ENCODE measurements at places on chromosomes 3 and 15.

GRCh38 chr3:156360963-156361362 is 194.0 kb downstream of the SSR3 start:
- no peak for DNase-seq

DNA sequence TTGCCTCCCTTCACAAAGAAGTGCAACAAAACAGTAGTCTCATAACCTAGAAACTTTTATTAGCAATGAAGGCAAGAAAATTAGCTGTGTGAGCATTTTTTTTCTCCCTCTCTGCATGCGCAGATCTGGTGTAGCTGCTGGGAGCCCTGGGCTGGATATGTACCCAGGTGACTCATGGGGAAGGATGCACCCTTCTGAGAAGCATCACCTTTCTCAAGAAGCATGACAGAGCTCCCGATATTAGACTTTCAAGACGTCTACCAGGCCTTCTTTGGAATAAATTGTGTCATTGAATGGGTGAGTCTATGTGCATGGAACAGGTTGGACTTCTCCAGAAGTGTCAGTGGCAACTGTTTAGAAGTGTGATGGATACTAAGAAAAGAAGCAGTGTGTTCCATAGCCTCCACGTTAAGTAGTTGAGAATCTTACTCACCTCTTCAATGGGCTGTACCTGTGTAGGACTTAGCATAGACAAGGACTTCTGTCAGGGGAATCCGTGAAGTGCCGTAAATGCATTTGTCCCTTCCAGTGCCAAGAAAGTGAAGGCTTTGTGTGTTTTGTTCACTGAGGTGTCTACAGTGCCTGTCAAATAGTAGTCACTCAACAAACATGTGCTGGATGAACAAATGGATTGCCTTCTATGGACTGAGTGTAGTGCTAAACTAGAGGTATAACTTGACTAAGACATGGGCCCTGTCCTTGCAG is 47.7 kb upstream of the RASGRP1 start:
- DNase-seq: no peak

- DNase-seq: no peak
Observed at GRCh38 chr3:89173546-89173945, 66.1 kb downstream of the EPHA3 start.

DNA sequence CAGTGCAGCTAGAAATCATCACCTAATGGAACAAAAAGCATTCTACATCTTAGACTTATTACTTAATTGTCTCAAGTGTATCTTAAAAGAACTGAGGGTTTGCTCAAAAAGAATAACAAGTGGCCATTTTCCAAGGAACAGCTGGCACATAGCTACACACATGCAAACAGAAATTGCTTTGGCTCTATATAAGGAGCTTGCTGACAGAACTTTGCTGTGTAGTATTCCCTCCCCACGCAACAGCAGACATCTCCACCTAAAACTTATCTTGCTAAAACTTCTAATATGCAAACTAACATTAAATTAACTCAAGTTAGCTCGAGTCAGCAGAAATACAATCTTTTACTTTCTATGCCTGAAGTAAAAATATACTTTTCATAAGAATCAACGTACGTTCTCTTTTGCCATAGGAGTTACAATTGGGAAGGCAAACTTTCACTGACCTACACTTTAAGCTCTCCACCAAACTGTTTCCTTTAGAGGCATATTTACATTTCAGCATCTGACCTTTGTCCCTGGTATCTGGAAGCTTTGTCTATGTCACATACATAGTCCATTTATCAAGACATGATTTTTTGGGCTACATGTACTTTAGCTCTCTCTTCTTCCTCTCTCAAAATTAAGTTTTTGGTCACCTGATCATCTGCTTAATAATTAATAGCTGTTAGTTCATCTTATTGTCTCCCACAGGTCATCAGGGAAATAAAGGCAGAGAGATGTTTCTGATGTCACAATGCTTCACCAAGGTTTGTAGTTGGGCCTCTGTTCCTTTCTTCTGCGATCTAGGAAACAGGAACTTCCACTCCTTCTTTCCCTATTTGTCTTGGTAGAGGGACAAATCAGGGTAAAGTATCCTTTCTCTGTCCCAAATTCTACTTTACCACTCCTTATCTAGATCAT is 163.4 kb upstream of the AGTR1 start:
- no peak for DNase-seq

- DNase-seq: peak; percentile 77
Observed at GRCh38 chr15:71800835-71801745, 9.3 kb upstream of the NR2E3 start.

DNA sequence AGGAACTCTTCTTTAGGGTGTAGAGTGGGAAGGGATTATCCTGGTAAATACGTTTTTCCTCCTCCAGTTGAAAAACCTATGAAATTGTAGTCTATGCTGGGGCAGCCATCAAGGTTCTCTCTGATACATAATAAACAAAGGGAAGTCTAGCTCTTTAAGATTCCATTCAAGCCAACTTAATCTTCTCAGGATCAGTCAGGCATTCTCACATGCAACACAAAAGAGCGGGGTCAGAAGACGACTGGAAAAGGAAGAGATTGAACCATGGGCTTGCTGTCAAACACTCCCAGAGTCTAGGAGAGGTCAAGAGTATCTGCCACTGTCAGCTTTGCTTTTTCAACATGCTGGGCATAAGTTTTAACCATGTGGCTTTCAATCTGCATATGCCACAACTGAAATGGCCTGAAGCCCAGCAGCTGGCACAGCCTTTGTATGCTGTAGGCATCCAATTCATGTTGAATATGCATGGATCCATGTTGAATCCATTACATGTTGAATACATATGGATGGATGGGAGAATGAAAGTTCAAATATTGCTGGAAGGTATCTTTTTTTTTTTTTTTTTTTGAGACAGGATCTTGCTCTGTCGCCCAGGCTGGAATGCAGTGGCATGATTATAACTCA is 8.5 kb downstream of the TRAT1 start:
- DNase-seq: no peak

DNA sequence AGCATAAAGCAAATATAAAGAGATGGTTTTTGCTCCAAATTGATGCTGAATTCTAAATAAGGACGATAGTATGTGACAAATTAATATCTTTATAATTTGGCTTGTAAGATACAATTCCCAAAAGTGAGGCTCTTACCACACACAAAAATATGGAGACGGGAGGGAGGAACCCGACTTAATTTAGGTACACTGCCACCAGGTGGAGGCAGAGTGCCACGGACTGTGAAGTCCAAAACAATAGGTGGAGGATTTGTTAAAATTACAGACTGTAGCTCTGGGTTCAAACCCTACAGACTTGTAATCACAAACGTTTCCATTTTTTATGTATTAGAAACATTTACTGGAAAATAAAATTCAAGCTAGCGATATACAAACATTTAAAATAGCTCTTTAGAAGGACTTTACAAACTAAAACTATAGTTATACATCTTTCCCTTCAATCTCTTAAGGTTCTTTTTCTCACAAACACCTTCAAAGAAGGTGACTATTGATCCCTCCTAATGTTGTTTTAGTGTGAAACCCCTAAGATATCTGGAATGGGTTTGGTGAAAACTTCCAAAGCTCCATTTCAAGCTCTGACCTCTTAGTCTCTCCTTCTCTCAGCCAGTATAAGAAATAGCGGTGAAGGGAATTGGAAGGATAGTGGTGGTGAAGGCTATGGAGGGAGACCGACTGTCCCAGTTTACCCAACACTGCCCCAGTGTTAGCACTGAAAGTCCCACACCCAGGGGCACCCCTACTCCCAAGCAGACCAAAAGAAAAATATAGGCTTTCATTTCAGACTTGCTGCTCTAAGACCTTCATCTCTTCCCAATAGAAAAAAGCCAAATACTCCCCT is 89.7 kb downstream of the AQP9 start:
- DNase-seq: peak; percentile 64

- no peak for DNase-seq
Observed at GRCh38 chr3:44795197-44795596, 33.6 kb downstream of the KIF15 start.

Measured in ELF-1 (cell line).